NCI-H2171 (cell line): ENCODE measurements at places on chromosomes 2 and 18.

- no peak for DNase-seq
These were observed 126.6 kb upstream of the PPP1CB start for GRCh38 chr2:28624793-28625701.

GRCh38 chr2:17936599-17936998 is 58.1 kb downstream of the KCNS3 start:
- DNase-seq, result no peak

GRCh38 chr18:28766027-28766426 is 589.1 kb upstream of the CDH2 start:
- DNase-seq, result no peak

DNA sequence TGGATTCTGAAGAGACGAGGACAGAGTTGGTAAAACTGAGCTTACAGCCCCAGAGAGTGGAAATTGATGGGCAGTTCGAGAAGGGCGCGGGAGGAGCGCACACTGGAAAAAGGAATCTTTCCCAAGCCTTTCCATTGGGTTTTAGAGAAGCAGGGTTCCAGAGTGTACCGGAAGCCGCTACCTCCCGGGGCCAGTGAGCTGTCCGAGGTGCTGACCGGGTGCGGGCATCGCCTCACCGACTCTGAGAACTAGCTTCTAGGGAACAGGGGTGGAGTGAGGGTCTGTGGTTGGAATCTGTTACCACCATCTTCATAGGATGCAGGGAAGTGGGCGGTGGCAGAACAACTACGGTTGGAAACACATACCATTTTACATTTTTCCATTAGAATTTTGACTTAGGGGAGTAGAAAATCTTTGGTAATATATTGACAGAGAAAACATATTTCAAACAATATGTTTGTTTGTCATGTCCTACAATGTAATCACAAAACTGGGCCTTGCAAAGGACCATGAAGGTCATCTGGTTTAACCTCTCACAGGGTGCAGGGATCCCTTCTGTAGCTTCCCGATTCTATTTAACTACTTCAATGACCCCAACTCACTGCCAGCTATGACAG is 724 bp downstream of the NMS start:
- no peak for DNase-seq

DNA sequence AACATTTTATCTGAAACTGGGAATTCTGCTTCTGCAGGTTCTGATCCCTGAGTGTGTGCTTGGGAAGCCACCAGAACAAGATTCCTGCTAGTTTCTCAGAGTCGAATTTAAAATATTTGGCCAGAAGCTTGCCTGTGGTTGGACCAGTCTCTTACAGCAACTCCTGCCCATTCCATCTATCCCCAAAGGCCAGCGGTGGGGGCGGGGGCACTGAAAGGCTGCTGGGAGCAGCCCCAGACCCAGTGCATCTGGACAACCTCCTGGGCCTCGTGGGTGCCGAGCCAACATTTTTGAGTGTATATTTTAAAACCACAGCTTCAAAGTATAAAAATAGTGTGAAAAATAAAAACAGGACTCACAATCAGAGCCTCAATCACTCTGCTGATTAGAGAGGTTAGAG is 38.6 kb upstream of the ZFP36L2 start:
- DNase-seq, result no peak

DNA sequence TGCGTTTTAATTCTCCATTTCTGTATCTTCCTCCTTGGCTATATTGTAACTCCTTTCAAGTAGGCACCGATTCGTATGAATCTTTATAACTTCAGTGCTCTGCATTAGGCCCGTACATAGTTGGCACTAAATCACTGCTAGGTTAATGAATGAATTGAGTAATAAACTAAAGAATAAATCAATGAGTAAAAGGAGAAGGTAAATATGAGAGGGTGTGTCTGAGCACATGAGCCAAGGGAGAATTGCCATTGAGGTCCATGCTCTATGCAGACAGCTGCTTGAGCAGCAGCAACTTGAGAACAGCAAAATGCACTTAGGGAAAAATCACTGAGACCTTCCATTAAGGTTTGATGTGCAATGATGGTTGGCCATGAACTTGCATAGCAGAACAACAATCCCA is 11.2 kb upstream of the TRPM8 start:
- no peak for DNase-seq

DNA sequence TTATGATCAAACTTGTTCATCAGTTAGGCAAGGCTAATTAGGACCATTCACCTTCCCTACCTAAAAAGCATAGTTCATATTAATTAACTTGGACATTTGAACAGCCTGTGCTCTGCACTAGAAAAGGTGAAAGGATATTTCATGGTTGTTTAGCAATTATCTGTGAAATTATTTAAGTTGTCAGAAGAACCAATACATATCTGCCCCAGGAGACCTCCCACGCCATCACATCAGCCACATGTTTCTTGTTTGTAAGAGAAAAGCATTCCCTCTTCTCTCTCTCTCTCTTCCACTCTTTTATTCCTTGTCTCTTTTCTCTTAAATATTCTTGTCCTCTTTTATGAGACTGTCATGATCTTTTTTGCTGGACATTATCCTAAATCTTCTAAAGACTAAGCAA is 282.0 kb upstream of the RND3 start:
- DNase-seq, result no peak

DNA sequence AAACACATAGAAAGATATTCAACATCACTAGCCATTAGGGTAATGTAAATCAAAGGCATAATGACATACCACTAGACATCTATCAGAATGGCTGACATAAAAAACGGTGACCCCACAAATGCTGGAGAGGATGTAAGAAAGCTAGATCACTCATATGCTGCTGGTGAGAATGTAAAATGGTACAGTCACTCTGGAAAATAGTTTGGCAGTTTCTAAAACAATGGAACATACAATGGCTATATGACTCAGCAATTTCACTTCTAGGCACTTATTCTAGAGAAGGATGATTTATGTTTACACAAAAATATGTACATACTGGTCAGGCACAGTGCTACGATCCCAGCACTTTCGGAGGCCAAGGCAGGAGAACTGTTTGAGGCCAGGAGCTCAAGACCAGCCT is 87.3 kb downstream of the COLEC12 start:
- no peak for DNase-seq

GRCh38 chr18:13621446-13621849 is 104.9 kb downstream of the FAM210A start:
- no peak for DNase-seq

DNA sequence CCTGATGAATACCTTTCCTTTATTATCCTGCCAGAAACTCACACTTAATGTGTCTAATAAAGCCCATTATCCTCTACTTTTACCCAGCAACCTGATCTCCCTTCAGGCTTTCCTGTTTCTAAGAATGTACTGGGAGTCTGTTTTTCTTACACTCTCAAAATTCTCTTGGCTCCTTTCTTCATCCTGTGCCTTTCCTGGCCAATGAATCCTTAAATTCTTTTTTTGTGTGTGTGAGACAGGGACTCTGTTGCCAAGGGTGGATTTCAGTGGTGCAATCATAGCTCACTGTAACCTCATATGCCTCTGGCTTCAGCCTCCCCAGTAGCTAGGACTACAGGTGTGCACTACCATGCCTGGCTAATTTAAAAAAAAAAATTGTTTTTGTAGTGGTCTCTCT is 72.7 kb downstream of the MAP2 start:
- DNase-seq, result no peak

GRCh38 chr2:119958670-119959268 is 54.1 kb upstream of the EPB41L5 start:
- no peak for DNase-seq

DNA sequence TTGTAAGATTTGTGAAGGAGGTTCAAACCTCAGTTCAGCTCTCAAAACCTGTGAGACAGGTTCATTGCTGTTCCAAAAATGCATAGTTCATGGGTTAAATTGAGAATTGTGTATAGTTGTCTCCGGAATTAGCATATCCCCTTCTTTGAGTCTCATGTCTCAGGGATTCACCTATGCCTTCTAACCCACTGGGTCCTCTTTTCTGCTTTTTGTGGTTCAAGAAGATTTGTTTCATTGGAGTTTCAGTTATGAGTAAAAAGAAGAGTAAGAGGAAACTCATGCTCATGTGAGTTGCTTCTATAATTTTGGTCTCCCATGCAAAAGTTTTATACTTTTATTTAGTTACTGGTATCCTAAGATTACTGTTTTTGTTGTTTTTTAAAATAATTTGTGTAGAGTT is 1219.8 kb upstream of the ZEB2 start:
- DNase-seq, result no peak

DNA sequence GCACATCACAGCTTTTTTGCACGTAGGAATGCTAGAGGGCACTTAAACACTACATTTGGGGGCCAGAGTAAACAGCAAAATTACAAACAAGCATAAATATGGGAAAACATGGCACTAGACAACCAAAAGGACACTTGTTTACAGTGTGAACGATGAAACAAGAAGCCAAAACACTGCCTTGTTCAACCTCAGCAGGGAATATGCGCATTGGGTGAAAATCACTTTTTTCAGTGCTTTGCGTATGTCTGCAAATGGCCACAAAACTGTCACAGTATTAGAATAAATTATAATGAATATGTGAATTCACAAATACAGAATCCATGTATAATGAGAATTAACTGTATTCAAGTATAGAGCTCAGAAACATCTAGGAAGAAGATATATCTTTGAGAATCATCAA is 1064.0 kb upstream of the GYPC start:
- no peak for DNase-seq

- DNase-seq, result no peak
These were observed 2.3 kb upstream of the ALKAL2 start for GRCh38 chr2:290090-290722.

- DNase-seq, result no peak
These were observed 854.3 kb downstream of the LRRTM4 start for GRCh38 chr2:76667821-76668271.

DNA sequence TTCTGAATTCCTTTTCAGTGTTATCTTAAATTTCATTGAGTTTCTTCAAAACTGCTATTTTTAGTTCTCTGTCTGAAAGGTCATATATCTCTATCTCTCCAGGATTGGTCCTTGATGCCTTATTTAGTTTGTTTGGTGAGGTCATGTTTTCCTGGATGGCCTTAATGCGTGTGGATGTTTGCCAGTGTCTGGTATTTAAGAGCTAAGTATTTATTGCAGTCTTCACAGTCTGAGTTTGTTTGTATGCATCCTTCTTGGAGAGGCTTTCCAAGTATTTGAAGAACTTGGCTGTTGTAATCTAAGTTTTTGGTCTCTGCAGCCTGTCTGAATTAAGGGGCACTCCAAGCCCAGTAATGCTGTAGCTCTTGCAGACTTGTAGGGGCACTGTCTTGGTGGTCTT is 249.3 kb downstream of the ZNF385B start:
- no peak for DNase-seq

DNA sequence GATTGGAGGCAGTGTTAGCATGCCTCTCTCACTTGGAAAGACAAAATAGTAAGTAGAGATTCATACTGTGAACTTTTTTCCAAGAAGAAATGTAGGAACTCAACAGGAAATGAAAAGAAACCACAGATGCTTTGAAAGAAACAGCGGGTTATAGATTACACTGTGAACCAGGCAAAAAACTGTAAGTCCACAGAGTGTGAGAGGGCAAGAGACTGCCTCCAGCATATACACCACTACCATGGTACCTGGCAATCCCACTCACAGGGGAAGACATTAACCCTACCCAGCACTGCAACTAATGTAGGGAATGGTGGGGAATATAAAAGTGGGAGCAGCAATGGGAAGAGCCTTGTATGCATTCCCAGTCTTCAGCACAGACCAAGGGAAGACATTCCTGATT is 150.6 kb upstream of the GALNT5 start:
- no peak for DNase-seq

DNA sequence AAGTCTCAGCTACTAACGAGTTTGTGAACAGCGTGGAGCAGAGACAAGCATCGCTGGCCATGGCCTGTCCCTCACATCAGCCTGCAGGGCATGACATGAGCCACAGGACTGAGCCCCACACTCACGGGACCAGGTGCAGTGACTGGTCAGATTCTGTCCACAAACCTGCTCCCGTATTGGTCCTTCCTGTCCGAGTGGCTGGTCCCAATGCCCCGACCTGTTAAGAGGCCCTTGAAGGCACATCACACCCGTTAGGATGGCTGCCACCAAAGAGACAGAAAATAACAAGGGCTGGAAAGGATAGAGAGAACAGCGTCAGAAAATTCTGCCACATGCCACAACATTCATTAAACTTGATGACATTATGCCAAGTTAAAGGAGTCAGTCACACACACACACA is 403.2 kb upstream of the MYT1L start:
- DNase-seq, result no peak

DNA sequence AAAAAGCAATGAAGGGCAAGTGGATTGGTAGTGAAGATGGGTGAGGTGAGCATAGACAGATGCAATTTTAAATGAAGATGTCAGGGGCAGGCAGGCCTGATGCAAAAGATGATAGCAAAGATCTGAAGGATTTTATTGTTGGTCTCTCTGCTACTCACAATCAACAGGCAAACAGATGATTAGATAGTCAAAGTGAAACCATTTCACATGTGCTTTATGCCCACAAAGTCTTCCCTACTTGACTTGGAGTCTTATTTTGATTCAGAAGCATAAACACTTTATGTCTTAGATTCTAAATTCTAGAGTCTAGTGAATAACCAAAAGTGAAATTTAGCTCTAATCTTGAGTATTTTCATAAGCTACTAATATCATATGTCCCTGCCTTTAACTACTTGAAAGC is 153.8 kb upstream of the HNRNPA3 start:
- DNase-seq, result no peak

GRCh38 chr18:25834061-25834460 is 256.4 kb downstream of the SS18 start:
- no peak for DNase-seq

DNA sequence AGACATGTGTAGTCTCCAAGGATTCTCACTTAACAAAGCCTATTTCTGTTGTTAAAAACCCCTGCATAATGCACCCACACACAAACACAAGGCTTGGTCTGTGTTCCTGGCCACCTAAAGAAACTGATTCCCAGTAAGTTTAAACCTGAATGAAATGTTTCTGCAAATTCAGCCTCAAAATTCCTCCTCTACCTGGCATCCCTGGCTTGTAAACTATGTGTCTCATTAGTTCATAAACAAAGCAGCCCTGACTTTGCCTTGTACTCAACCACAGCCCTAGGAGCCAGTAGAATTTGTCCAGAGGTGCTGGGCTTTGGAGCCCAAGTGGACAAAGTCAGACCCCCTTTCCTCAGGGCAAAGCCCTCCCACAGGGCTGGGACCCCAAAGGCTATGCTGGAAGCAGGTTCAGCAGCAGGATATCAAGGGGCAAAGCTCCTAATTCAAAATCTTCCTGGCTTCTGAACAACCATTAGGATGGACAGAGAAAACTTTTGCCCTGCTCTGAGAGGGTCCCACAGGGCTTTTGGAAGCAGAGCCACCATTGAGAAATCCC is 2.6 kb upstream of the HOXD13 start:
- no peak for DNase-seq

DNA sequence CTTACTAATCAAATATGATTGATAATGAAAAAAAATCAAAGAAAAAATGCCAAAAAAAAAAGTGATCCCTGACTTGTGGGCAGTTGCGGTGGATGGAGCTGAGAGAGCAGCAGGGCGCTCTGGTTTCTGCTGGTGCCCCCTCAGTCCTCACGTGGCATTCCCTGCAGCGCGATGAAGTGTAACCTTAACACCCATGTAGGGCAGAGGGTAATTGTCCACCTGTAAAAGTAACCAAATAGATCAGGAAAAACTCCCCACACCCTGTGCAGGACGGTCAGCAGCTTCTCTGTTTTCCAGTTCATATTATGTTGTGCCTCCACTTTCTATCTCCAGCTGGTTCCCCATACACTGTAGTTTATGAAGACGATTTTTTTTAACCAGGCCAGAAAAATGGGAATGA is 25.0 kb downstream of the COA5 start:
- DNase-seq, result no peak

- no peak for DNase-seq
These were observed 15.8 kb downstream of the TMEM200C start for GRCh38 chr18:5879479-5879882.
